HuH-7 (cell line): ENCODE measurements at places on chromosomes 3 and 15.

GRCh38 chr3:164018500-164018899 lies 1059.8 kb downstream of the SI start:
- DNase-seq, result no peak

GRCh38 chr3:25293736-25294135 lies 134.3 kb upstream of the RARB start:
- no peak for DNase-seq

DNA sequence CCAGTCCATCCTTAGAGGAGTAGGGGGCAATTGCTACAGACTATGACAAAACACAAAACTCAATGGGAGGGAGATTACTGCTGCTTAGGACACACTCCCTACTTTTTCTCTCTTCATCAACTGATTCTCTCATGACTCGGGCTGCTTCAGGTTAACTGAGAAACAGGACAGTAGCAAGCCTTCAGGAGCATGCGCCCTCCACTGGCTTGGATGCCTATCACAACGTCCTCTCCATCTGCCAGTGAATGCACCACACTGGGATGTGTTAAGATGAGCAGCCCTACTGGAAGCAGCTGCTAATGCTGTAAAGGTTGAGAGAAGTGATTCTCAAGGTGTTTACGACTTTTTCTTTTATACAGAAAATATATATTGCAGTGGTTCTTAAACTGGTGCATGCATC lies 542.3 kb downstream of the EDEM1 start:
- peak; percentile 7 for DNase-seq

GRCh38 chr3:119570229-119570628 lies 9.1 kb upstream of the ADPRH start:
- DNase-seq, result no peak

GRCh38 chr3:123067689-123068600 lies 1.1 kb downstream of the PDIA5 start:
- peak; percentile 79 for DNase-seq

DNA sequence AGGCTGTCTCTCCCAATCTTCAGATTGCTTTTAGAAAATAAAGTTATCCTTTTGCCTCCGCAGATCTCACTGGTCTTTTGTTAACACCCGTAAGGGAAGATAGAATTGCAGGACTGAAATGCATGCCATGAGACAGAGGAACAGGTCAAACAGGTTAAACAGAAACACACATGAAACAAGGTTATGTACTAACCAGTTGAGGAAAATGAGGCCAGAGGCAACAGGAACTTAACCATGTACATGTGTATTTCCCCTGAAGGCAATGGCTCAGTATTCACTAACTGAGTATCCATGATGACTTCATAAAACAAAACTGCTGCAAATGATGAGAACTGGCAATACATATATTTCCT lies 169.1 kb upstream of the NSMCE3 start:
- DNase-seq, result no peak

GRCh38 chr3:197555281-197556261 lies at the start of gene BDH1:
Gene BDH1, minus strand, starts transcription at chr3:197555968. Its CDS starts 9,525 bp downstream, at chr3:197546443.
- no peak for DNase-seq

DNA sequence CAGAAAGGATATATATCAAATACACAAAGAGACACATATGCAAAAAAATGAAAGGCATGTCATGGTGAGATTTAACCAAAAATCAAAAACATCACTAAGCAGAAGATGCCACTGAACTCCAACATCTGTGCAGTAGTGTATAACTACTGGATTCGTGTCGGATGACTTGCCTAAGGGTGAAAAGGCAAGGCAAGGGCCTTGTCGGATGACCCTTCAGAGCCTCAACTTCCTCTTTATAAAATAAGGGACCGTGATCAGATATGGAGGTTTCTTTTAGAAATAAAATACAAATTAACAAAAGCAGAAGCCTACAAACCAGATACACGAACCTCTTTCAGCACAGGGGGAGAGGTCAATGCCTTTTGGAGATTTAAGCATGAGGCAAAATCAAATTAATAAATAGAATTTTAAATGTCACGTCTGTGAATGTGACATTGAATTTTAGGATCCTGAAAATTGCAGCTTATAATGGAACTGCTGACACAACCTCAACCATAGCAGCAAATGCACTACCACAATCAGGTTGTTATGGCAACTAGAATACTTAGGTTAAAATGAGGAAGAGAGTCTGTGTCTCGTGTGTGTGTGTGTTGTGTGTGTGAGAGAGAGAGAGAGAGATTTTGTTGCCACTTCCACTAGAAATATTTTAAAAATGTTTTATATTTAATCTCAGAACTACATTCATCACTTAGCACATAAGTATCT lies 8.3 kb upstream of the CHRM5 start:
- no peak for DNase-seq

- no peak for DNase-seq
Observed at GRCh38 chr3:150797155-150797554, 34.2 kb upstream of the SIAH2 start.

DNA sequence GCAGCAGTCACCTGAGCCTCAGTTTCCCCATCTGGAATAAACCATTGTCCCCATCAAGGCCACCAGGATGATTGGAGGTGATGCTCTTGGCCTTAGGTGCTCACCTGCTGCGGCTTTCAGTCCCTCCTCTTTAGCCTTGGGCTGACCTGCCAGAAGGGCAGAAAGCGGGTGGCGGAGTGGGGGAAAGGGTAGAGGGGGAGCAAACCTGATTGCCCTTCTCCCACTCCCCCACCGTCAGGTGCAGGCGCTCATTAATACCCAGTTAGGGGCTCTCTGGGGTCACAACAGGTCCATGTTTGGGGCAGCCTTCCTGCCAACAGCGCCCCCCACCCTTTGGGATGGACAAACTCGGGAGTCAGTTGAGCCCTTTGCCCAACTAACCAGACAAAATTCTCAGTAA lies 50.5 kb downstream of the GRIP2 start:
- DNase-seq, result no peak

DNA sequence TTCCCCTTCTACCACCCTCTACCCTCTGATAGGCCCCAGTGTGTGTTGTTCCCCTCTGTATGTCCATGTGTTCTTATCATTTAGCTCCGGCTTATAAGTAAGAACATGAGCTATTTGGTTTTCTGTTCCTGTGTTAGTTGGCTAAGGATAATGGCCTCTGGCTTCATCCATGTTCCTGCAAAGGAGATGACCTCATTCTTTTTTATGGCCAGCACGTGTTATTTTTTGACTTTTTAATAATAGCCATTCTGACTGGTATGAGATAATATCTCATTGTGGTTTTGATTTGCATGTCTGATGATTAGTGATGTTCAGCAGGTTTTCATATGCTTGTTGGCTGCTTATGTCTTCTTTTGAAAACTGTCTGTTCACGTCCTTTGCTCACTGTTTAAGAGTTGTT lies 63.1 kb upstream of the NPHP3 start:
- no peak for DNase-seq

DNA sequence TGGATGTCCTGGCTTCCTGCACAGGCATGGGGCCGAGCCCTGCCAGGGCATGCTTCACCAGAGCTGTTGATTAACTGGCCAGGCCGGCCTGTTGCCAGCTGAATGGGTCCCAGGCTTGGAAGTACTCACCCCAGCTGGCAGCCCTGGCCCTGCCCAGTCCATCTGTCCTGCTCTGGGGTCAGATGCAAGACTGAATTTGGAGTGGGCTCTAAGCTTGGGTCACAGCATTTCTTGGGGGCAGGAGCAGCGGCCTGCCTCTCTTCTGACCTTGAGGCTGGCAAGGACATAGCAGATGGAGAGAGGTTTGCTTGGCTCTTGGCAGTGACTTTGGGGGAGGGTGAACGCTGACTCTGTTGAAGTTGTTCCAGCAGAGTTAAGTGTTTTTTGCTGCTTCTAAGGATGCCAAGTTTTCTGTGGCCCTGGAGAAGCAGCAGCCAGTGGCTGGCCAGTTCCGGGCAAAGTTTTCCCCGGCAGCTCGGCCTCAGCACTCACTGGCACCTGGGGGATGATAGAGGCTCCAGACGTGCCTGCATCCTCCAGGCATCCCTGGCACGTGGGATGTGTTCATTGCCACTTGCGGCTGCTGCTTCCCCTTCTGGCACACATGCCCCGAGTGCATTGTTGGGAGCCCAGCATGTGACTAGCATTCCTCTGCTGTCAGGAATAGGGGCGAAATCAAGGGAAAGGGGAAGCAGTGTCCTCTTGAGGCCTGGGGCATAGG lies 22.9 kb downstream of the PDIA5 start:
- no peak for DNase-seq

DNA sequence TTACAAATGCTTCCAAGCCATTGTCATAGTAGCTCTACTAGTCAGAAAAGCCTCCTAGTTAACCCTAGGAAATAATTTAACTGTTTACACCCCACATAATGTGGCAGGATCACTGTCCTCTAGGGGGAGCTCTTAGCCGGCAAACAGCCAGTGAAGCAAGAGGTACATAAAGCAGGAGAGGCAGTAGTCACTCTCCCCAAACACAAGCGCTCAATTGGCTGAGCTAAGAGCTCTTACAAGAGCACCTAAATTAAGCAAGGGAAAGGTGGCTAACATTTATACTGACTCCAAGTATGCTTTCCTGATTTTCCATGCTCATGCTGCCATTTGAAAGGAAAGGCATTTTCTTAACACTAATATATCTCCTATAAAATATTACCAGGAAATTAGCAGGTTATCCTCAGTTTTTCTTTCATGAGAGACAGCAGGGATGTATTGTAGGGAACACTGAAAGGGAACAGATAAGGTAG lies 37.6 kb downstream of the NCEH1 start:
- DNase-seq, result peak; percentile 52

DNA sequence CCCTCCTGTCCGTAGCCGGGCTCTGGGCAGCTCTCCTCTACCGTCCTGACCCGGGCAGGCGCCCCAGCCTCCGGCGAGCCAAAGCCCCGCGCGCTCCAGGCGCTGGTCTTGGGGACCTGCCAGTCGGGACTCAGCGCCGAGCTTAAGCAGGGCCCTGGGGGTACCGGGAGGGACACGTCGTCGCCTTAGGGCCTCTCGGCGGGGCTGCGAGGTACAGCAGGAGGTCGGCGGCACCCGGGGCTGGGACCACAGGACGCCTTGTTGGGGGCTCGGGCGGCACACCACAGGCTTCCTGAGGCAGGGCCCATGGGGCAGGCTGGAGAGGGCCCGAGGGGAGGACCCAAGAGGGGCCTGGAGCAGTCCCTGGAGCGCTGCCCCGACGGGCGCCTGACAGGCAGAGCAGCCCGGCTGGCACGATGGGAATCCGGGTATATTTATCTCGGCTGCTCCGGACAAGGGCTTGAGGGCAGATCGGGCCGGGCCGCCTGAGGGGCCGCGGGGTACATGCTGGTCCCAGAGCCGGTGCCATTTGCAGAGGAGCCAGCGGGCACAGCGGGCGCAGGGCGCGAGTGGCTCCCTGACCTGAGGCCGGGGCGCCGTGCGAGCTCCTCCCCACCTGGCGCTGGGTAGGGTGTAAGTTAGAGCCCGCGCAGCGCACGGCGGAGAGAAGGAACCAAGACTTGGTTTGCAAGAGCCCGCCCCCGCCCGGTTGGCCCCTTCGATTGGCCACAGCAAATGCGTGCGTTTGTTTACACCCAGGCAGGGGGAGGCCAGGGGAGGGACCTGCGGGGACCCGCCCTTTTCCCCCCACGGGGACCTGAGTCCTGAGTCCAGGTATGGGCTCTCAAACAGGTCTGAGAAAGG lies 574 bp downstream of the SLC38A3 start:
- DNase-seq, result peak; percentile 58

GRCh38 chr3:85474241-85474640 lies 515.5 kb downstream of the CADM2 start:
- no peak for DNase-seq

- DNase-seq, result no peak
Observed at GRCh38 chr3:52703341-52703740, 2.2 kb downstream of the GLT8D1 start.

DNA sequence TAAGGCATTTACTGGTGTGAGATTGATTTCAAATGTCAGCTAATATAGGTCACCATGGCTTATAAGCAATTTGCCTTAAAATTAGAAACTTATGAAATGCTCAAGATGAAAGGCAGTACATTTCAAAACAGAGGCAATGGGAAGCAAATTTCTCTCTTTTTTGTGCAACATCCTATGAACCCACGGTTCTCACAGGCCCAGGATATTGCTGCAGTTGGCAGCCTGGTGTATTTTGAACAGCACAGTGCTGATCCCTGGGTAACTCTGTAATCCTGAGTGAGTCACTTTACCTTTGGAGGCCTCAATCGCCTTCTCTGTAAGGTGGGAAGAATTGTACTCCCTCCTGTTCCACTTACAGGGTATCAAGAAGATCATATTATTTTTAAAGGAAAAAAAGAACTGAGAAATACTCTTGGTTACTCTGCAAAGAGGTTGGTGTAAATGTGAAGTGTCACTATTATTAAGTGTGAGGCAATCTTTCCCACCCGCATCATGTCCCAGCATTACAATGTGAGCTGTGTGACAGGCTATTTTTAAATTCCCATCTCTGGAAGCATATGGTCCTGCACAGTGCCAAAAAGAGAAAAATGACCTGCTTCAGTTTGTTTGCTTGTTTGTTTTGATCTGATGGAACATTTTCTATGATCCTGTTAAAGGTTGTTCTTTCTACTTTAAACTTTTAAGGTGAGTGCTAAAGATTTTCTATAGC lies 190.1 kb upstream of the LPP start:
- no peak for DNase-seq

DNA sequence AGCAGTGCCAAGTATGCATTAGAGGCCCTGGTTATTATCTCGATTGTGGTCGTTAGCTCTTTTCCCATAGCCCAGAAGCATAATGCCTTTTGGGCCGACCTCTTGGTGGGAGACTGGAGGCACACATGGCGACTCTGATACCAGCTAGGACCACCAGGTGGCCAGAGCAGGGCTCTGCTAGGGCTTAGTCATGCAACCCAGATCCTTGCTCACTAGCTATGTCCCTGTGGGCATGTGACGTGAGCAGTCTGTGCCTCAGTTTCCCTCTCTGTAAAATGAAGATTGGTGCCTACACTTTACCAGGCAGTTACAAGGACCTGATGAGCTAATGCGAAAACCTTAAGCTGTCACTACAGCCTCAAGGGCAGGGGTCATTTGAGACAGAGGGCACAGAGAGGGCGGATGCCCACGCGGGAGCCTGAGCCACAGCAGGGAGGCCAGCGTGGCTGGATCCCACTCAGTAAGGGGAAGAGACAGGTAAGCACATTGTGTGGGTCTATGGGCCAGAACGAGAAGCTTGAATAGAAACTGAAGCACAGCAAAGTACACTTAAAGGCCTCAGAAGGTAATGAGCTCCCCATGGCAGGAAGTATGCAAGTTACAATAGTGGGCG lies 8.8 kb downstream of the KLF15 start:
- DNase-seq, result peak; percentile 53

DNA sequence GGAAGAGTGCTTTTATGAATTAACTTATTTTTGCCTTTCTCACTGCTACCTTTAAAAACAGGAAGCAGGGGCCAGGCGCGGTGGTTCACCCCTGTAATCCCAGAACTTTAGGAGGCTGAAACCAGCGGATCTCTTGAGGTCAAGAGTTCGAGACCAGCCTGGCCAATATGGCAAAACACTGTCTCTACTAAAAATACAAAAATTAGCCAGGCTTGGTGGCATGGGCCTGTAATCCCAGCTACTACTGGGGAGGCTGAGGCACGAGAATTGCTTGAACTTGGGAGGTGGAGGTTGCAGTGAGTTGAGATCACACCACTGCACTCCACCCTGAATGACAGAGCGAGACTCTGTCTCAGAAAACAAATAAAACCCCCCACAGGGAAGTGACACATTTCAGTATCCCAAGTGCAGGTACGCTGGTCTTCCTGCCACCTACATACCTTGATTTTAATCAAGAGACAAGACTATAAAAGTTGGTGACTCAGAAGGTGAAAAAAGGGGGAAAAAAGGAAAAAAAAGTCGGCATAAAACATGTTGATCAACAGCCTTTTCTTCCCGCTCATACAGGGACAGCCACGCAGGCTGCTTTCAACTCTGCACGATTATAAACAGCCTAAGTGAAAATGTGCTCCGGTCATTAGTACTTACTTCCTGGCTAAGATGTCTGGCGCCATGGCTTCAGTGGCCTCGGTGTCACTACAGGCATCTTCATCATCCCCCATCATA lies 18.8 kb downstream of the PPP1R2 start:
- no peak for DNase-seq
